ENCODE measurements at places on chromosomes 6 and 20. TPM values are rescaled to one million over a fixed set of nuclear protein-coding genes. Genes with fewer than 3 reads are reported as not detected.

DNA sequence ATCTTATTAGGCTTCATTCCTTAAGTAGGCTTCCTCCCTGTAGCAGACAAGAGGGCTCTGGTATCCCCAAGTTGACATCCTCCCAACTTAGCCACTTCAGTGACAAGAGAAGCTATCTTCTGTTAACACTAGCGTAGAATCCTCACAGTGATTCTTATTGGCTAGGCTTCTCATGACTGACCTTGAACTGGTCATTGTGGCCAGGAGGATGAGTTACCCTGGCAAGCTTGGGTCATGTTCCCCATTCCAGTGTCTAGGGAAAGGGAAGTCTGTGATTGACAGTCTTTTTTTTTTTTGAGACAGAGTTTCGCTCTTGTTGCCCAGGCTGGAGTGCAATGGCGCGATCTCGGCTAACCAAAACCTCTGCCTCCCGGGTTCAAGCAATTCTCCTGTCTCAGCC, 7.1 kb downstream of the CDKAL1 start:
- DNase-seq, result no peak

DNA sequence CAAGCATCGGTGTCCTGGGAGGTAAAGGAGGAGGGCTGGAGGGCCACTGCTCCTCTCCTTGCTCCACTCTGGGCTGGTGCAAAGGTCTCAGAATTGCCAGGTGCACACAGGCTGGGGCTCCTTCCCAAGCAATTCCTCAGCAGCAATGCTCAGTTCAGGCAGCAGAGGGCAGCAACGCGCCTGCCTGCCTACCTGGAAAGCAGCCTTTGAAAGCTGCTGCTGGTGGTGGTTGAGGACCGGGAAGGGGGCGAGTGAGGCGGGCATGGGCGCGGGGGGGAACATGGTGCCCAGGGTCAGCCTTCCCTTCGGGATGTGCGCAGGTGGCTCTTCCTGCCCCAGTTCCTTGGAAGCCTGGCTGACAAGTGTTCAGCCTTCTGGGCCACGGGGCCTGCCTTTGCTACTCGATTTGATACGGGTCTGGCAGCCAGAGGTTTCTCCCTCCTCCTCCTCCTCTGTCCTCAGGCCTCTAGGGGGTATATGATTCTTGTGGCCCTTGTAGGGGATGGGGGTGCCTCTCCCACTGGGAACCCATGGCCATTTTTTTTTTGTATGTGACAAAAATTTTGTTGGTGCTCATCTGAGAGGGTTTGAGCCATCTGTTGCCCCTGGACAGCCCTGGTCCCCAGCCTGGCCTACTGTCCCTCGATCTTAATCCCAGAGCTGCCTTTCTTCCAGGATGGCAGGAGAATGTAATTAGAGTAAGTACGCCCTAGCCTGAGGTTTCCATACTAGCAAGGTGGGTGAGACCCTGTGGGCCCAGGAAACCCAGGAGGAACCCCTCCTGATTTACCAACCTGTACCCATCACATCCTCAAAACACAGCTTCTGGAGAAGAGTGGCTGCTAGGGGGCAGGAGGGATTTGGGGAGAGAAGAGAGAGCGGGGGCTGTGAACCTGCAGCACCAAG, 20.1 kb downstream of the MRPS18A start:
- peak; percentile 81 for DNase-seq

DNA sequence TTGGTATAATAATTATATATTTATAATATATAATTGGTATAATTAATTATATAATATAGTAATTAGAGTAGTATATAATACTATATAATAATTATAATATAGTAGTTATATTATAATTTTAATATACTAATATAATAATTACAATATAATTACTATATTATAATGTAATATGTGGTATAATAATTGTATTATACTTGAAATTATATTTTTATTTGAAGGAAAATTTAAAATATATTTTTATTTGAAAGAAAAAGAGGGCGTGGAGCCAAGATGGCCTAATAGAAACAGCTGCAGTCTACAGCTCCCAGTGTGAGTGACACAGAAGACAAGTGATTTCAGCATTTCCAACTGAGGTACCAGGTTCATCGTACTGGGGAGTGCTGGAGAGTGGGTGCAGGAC, 365.9 kb downstream of the MMUT start:
- DNase-seq, result no peak

DNA sequence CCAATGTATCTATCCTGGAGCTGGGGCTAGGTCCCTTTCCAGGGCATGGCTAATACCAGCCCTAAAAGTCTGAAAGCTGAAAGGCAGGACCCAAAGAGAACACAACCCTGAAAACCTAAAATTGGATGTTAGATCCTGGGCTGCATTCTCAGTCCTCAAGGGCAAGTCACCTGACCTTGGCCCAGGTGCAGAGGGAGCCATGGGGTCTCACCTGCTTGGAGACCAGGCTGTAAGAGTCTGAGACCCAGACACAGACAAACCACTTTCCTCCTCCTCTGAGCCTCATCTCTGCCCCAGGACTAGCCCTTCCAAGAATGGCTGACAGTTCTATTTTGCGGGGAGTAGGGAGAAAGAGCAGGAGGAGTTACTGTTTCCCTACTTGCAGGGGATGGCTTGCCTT, 60.0 kb downstream of the EFCAB8 start:
- DNase-seq, result no peak

The MPIG6B gene
- total RNA-seq, result not detected

All from right lobe of liver (tissue), 6 donors.